D341Med (cell line): ENCODE measurements at places on chromosomes 4 and X.
A peak's percentile ranks its signal among the peaks of the same experiment; 100 is the strongest.

GRCh38 chrX:95057341-95057740, 1383.3 kb downstream of the FAM133A start:
- DNase-seq = no peak

DNA sequence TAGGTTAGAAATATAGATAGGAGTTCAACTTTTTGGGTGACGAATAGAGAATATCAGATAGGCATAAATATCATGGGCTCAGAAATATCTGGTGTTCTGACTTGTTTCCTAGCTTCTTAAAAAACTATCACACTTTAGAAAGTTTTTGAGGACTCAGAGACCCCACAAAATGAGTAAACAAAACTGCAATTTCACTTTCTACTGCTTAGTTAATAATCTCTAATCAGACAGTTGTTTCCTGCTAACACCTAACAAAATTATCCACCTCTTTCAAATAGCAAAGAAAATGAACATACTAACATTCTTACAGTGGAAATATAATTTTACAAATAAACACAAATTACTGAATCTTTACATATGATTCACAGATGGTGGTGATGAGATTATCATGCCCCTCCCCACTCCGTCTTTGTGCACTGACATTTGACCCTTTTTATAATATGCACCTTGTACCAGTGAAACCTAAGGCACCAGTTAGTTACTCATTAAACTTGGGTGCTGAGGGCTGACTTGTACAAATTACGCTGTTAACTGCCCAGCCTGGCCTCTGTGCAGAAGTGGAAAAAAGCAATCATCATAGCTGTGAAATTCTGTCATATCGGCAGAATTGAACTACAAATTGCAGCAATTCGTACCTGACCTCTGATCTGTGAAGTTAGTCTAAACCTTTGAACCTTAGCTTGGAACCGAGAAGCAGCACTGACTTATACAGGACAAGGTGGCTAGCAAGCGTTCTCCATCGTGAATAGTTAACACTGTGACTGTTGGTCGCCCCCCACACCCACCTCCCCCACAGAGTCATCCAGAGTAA, 138.7 kb downstream of the CHRNA9 start:
- no peak for DNase-seq

DNA sequence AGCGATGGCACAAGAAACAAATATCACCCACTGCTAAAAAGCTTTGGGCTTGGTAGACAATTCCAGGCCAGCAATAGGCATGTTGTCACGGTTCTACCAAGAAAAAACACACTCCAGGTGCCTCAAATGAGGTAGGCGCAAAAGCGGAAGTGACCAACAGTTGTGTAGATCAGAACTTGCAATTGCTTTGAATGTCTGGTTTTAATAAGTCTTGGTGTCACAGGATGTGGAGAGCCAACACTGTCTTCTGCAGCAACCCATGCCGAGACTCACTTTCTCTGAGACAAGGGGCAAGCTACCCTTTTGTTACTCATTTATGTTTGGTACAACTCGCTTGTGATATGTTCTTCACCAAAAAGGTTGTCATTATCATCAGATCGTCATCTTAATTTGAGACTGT, 188.8 kb downstream of the HS6ST2 start:
- no peak for DNase-seq

DNA sequence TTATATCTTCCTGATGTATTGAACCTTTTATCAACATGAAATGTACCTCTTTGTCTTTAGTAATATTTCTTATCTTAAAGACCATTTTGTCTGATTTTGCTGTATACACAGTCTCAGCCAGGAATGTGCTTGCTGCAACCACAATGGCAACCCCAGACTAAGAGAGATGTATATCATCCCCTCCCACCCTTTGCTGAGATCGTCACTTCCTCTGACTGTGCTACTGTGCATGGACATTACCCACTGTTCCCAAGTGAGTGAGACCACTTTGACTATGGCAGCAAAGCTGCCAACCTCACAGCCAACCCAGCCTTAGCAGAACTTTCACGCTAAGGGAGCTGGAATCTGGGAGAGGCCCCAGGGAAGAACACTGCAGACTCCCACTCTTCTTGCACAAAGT, 46.0 kb downstream of the EIF2S3 start:
- no peak for DNase-seq

GRCh38 chr4:115376866-115377265, 263.4 kb upstream of the NDST4 start:
- DNase-seq = no peak

- no peak for DNase-seq
Observed at GRCh38 chrX:133402042-133402453, 13.2 kb downstream of the GPC4 start.

GRCh38 chrX:19532709-19533108, 17.4 kb upstream of the MAP3K15 start:
- DNase-seq = no peak

- no peak for DNase-seq
Observed at GRCh38 chrX:81229901-81230300, 28.0 kb downstream of the SH3BGRL start.

- DNase-seq = no peak
Observed at GRCh38 chr4:86831262-86832130, 17.7 kb downstream of the SLC10A6 start.

DNA sequence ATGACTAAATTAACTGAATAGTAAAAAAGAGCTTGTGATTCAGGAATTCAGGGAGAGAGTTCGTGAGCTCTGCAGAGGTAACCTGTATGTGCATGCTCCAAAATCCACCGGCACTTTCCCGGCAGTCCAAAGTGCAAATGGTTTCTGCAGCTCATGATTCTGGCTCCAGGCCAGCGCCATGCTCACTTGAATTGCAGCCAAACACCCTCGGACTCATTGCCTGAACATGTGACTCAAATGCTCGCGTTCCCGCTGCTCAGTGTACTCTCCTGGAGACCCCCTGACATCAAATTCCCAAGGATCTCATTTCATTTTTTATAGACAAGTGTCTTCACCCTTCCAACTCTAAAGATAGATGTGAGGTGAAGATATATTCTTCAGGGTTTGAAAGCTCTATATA, 44.1 kb upstream of the SH3RF1 start:
- DNase-seq = no peak

DNA sequence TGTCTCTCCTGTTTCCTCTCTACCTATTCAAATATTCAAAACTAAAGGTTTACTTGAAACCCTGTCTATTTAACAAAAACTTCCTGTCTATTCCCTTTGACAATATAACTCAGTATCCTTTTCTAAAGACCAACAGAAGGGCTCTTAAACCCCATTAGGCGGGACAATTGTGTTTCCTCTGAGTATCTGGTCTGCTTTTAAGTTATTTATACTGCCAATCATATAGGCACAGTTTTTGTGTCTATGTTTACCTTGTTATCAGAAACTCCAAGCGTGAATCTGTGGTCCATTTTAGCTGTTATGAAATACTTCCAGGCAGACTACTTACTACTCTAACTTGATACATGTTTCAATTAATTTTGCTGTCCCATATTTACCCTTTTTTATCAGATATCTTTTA, 350.0 kb upstream of the CTSO start:
- DNase-seq = no peak

GRCh38 chr4:7226439-7226838, 34.1 kb downstream of the SORCS2 start:
- peak; percentile 92 for DNase-seq

GRCh38 chr4:1596393-1596792, 87.7 kb downstream of the FAM53A start:
- no peak for DNase-seq
